ENCODE measurements at places on chromosomes 5 and 9.

DNA sequence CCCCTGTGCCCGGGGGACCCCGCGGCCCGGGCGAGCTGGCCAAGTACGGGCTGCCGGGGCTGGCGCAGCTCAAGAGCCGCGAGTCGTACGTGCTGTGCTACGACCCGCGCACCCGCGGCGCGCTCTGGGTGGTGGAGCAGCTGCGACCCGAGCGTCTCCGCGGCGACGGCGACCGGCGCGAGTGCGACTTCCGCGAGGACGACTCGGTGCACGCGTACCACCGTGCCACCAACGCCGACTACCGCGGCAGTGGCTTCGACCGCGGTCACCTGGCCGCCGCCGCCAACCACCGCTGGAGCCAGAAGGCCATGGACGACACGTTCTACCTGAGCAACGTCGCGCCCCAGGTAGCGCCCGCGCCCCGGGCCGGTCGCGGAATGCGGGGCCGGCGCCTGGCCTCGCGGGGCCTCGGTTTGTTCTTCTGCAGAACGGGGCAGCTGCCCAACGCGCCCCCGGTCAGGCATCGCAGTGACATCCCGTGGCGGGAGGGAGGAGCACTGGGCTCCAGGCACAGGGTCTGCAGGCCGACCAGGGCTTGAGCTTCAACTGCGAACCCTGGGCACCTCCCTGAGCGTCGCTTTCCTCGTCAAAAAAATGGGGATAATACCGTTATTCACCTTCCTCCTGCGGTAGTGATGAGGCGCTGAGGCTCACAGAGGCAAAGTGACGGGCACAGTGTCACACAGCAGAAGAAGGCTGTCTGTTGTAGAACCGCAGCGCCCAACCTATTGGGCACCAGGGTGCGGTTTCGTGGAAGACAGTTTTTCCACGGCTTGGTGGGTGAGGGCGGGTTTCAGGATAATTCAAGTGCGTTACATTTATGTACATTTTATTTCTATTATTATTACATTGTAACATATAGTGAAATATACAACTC is 777 bp downstream of the ENDOG start:
- peak; percentile 42 for DNase-seq

GRCh38 chr9:7325995-7326394 is 473.6 kb downstream of the DMAC1 start:
- no peak for DNase-seq

DNA sequence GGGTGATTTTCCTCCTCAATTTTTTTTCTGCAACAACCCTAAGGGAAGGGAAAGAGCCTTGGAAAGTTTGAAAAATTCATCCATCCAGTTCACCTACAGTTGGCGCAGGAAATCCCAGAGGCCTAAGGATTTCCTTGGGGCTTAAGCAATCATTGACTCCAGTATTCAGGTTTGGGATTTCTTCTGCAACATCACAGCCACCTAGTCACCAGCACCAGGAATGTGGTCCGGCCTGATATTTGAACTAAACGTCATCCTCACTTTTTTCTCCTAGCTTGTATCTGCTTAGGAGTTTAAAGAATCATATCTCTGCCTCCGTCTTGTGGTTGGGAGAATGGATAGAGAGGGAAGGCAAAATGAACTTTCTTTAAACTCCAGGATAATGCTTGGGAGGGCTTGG is 20.2 kb upstream of the TLE4 start:
- DNase-seq, result no peak

GRCh38 chr5:163502521-163502920 is 2.9 kb upstream of the MAT2B start:
- DNase-seq, result no peak

DNA sequence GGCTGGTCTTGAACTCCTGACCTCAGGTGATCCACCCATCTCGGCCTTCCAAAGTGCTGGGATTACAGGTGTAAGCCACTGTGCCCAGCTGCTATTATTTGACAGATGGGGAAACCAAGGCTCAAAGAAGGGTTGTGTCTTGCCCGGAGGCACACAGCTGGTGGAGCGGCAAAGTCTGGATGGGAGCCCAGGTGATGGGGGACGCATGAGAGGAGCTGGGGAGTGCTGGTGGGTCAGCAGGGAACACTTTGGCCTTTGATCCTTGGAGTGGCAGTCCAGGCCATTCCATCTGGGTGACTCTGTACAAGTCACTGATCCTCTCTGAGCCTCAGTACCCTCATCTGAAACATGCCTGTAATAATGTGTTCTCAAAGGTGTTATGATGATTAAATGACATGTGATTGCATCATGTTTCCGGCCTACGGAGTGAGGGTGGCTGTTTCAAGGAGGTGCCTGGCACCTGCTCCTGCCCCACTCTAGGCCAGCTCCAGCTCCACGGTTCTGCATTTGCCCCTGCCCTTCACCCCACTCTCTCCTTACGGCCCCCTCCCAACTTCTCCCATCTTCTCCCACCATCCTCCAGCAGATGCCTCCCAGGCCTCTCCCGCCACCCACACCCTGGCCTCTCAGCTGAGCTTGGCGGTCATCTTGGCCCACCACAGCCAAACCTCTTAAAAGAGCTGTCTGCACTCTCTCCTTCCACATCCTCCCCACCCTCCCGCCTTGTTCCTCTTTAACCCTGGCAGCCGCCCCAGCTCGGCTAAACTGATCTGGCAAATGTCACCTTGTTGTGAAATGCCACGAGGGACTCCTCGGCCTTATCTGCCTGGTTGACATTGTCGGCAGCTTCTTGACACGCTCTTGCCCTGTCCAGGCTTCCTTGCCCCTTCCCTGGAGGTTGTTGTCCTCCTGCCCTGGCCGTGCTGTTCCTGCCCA is 5.5 kb upstream of the DBN1 start:
- no peak for DNase-seq

GRCh38 chr9:111658943-111659342 is 2.5 kb upstream of the GNG10 start:
- no peak for DNase-seq

DNA sequence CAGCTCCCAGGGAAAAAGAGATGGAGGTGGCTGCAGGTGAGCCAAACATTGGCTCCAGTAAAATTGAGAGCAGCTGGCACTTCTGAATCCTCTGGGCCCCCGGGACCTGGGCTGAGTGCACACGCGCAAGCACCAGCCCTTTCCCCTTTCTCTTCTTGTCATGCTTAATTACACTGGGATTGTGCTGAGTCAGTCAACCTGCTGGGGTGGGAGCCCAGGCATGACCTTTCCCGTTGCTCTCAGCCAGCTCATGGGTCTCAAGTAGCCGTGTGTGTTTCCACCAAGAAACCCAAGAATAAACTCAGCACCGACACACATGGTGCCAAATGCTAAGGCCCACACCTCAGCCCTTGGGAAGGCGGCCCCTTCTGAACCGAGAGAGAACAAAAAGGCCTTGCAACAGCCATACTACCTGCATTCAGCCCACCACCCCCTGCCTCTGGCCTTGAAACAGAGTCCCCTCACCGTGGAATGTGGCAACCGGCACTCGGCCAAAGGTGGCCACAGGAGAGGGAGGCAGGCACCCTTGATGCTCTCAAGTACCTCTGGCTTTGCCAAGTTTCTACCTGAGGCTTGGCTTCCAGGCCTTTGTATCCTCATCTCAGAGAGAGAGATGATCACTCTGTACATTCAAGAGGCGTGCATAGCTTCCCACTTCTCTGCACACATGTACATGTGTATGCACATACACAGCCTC is 28.1 kb downstream of the SLIT3 start:
- peak; percentile 84 for DNase-seq

GRCh38 chr9:28206280-28206679 is 633.0 kb upstream of the C9orf72 start:
- no peak for DNase-seq

DNA sequence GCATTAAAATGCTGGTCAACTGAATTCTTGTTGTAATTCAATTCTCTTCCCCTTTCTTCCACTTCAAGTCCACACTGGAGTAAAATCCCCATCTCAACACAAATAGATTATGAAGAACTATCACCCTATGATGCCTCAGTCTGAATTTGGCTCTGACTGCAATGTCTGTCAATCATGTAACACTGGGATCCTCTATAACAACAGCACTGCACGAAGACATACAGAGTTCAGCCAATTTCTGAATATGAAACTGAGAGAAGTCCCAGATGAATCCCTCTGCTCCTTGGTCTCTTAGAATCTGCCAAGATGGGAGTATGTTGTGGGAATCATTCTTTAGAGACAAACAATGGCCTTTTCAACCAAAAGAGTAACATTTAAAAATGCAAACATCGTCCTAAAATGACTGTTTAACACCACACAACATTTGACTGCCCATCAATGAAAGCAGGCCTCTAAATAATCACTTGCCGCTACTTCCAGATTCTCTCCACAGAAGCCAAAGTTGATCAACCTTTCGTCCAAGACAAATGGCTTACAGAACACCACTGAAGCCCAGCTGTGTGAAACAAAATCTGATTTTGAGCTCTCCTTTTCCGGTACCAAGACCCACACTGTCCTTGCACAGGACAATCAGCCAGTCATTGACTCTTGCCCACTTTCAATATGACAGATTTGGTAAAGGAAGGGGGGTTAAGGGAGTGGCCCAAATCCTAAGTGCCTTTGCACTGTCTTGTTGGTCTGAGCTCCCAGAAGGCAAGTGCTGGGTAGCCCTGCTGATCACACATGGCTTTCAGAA is 258.0 kb downstream of the EBF1 start:
- no peak for DNase-seq

DNA sequence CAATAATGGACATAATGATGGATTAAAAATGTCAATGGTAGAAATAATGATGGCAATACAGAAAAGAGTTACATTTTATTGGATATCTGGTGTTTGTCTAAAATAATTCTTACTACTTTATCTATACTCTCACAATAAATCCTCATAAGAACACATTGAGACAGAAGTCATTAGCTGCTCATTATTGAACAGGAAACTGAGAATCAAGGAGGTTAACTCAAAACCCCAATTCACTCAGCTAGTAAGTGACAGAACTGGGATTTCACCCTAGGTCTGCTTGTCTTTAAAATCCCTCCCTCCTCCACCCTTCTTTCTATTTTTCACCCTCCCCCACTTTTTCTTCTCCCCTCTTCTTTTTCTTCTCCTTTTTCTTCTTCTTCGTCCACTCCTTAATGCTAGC is 285.8 kb upstream of the TNC start:
- DNase-seq, result no peak

DNA sequence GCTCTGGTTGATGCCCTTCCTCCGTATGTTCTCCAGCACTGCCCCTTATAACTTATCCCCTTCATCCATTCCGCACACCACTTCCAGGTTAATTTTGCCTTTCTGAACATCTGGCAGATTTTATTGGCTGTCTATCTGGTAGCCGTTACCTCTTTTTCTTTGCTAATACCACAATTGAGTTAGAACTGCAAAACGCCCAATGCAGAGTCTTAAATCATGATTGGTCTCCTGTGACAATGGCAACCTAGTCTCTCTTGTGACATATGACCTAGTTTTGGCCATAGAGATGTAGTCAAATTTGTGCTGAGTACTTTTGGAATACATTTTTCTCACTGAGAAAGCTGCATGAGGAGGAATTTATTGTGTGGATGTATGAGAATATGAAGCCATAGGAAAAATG is 365.7 kb upstream of the PRR16 start:
- DNase-seq, result no peak

- DNase-seq, result no peak
These were observed 59.5 kb downstream of the ERMP1 start for GRCh38 chr9:5773324-5773999.

- no peak for DNase-seq
These were observed 39.7 kb upstream of the POC5 start for GRCh38 chr5:75756981-75757380.

DNA sequence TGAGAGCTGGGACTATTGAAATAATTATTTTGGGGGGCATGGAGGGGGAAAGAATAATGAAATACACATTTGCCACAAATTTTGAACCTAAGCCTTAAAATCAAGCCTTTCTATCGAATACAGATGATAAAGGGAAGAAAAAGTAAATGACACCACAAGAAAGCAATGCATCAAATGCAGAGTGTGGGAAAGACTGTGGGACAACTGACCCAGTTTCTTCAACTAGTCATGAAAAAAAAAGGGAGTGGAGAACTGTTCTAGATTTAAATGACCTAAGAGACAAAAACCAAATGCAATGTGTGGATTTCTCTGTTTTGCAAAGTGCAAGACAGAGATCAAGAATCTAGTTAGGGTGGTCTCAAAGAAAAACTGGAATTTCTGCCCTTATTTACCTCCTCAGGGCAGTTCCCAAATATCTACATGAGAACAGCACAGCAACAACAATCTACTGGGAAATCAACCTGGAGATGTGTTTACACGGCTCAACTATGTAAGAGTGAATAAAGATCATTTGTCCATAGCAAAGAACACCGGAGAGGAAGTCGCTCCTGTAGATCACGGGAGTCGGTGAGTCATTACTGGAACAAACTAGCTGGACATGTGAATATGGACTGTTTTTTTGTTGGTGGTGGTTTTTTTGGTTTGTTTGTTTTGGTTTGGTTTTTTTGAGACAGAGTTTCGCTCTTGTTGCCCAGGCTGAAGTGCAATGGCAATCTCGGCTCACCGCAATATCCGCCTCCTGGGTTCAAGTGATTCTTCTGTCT is 145.9 kb downstream of the DROSHA start:
- DNase-seq, result no peak

- DNase-seq, result no peak
These were observed 87.1 kb upstream of the HAND1 start for GRCh38 chr5:154565123-154565522.

DNA sequence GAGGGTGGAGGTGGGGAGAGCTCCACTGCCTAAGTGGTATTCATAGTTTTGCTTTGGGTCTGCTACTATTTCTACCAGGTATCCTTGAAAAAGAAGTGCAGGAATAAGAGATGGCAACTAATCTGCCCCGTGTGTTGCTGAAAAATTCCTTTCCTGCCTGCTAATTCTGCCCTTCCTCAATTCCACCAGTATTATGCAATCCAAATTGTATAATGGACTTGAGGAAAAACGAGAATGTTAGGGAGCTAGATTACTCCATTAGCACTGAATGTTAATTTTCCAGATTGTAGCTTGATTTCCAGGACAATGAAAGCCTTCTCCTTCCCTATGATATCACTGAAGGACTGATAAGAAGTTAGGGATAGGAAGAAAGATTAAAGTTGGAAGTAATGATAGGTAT is 16.9 kb downstream of the ADAM19 start:
- DNase-seq, result no peak

DNA sequence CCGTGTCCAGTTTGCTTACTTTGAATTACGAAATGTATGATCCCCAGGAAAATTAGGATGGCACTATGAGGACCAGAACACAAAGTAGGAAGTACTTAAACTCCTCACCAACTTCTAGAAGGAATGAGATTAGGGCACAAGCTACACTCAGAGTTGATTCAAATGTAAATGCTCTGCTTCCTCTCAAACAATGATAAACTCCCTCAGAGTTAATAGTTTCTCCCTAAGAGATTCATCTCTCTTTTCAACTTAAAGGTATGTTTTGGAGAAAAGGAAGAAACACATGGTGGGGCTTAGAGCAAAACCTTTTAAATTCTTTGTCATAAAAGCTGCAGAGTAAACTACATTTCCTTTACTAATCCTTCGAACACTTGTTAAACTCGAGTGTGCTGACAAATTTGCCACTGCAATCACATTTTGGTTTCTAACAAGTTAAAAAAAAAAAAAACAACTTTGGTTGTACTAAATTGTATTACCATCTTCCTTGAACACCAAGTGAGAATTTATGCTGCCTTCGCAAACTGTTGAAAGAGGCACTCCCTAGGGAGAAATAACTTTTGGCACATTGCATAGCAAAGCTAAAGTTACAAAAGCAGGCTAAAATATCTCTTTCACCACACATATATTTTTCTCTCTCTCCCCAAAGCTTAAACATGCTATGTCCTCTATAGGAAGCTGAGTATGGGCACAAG is 66.6 kb downstream of the DENND1A start:
- DNase-seq, result no peak
